ENCODE measurements at places on chromosomes 12 and 14.

- DNase-seq = no peak
These were observed 568 bp upstream of the SIVA1 start for GRCh38 chr14:104752423-104752734.

GRCh38 chr12:121807642-121808347 lies 4.0 kb downstream of the SETD1B start:
- DNase-seq = no peak

GRCh38 chr12:53701518-53702264 lies 25.6 kb downstream of the CALCOCO1 start:
- peak; percentile 87 for DNase-seq

GRCh38 chr12:7434670-7435069 lies 9.3 kb downstream of the CD163L1 start:
- no peak for DNase-seq

GRCh38 chr14:68543516-68543915 lies 249.4 kb downstream of the ZFP36L1 start:
- no peak for DNase-seq

DNA sequence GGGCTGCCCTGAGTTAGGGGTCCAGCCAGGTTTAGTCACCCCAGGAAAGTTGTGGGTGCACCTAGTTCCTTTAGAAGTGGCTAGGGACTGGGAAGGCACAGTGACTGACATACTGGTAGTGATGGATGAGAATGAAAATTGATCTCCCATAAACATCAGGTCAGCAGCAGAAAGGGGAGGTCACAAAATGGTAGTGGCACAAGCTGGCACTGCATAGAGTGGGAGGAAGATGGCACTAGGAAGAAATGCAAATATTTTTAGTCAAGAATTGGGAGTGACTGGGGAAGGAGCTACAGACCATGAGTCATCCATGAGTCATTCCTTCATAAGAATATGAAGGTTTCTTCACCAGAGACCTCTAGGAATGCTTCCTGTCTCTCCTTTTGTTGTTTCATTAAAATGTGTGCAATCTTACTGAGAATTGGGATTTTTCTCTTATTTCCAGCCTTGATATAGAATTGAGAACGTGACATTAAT lies 198.3 kb upstream of the AMIGO2 start:
- peak; percentile 94 for DNase-seq

DNA sequence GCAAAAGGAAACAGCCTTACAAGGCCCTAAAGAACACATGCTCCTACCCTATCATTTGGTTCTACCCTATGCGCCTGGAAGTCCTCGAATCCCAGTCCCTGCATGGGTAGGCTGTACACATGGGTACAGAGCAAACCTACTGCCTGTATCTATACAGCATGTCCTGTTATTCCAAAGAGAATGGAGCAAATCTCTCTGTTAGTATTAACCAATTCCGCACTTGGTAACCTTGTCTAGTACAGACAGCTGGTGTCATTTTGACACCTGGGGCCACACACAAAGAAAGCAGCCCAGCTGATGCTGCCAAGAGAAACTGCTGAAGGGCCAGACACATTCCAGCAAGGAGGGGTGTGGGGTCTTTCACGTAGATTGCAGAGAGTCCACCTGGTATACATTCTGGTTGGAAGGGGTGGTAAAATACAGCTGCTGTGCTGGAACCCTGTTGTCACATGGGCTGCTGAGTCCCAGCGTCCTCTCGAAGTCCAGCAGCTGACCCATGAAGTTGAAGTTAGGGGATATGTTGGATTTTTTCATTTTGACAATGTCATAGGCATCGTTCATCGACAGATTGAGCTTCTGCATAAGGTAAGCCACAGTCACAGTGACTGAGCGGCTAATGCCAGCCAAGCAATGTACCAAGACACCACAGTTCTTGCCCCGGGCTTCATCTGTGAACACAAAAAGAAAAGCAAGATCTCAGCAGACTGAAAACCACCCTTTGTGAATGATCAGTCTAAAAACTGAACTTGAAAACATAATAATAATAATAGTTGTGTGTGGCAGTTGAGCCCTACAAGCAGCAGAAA lies 3.2 kb downstream of the DUSP6 start:
- DNase-seq = peak; percentile 18

DNA sequence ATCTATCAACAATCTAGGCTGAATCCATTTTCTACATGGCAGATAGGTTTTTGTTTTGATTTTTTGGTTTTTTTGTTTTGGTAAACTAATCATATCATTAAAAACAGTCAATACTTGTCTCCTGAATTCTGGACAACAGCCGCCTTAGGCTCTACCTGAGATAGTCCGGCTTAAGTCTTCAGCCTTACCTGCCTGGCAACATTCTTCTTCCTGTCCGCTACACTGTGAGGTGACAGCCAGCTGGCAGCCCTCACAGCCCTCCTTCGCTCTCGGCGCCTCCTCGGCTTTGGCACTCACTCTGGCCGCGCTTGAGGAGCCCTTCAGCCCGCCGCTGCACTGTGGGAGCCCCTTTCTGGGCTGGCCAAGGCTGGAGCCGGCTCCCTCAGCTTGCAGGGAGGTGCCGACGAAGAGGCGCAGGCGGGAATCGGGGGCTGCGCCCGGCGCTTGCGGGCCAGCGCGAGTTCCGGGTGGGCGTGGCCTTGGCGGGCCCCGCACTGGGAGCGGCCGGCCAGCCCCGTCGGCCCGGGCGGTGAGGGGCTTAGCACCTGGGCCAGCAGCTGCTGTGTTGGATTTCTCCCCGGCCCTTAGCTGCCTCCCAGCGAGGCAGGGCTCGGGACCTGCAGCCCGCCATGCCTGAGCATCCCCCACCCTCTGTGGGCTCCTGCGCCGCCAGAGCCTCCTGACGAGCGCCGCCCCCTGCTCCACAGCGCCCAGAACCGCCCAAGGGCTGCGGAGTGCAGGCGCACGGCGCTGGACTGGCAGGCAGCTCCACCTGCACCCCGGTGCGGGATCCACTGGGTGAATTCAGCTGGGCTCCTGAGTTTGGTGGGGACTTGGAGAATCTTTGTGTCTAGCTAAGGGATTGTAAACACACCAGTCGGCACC lies 49.0 kb downstream of the MDGA2 start:
- DNase-seq = no peak

DNA sequence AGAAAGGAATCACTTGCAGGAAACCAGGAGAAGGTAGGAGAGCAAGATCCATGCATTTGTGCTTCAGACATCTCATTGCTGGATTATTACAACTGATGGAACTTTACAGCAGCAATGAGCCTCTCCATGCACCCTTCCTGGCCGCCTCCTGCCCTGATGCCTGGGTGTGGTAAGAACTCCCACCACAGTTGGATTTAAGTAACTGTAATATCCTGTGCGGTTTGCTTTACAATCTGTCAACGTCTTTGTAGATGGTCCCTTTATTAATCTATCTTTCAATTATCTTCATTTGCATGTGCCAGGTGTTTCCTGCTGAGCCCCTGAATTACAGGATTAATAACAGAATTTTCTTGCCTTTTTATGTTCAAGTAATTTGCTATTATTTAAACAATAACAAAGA lies 1300.5 kb upstream of the TMEM132C start:
- no peak for DNase-seq

- DNase-seq = peak; percentile 92
These were observed 110.5 kb downstream of the ARF6 start for GRCh38 chr14:50003213-50004021.

GRCh38 chr14:85300107-85300506 lies 229.8 kb upstream of the FLRT2 start:
- DNase-seq = no peak

- DNase-seq = no peak
These were observed 115.3 kb downstream of the ZNF664 start for GRCh38 chr12:124088217-124088907.

- DNase-seq = no peak
These were observed 180.9 kb downstream of the NTF3 start for GRCh38 chr12:5612556-5613410.

DNA sequence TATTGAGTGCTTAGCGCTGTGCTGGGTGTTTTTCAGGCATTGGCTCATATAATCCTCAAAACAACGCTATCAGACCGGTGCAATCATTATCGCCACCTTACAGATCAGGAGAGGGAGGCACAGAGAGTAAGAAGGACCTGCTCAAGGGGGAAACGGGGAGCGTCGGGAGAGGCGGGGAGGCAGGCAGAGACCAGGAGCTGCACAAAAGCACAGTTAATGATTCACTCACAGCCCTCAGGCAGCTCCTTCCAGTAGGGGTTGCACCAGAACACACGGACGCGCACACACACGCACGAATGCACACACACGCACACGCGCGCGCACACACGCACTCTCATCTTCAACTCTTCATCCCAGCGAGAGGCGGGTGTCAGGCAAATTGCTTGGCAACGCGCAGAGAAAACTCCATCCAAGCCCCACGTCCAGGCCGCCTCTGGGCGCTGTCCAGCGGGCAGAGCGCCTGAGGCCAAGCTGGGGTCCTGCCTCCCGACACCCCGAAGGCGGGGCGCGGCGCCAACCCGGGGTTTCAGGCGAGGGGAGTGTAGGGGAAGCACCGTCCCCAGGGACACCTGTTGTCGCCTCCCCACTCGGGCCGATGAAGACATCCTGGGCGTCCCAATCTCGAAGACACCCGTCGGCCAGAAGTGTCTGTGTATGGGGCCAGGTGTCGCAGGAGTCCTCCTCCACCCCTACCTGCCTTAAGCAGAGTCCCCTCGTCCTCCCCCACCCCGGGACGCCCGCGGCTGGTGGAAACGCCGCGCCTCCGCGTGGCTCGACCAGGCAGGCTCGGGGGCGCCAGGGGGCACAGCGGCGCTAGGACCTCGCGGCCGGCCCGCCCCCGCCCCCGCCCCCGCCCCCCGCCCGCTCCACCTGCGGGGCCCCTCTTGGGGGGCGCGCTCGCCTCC lies 35.5 kb upstream of the STON2 start:
- DNase-seq = peak; percentile 44

DNA sequence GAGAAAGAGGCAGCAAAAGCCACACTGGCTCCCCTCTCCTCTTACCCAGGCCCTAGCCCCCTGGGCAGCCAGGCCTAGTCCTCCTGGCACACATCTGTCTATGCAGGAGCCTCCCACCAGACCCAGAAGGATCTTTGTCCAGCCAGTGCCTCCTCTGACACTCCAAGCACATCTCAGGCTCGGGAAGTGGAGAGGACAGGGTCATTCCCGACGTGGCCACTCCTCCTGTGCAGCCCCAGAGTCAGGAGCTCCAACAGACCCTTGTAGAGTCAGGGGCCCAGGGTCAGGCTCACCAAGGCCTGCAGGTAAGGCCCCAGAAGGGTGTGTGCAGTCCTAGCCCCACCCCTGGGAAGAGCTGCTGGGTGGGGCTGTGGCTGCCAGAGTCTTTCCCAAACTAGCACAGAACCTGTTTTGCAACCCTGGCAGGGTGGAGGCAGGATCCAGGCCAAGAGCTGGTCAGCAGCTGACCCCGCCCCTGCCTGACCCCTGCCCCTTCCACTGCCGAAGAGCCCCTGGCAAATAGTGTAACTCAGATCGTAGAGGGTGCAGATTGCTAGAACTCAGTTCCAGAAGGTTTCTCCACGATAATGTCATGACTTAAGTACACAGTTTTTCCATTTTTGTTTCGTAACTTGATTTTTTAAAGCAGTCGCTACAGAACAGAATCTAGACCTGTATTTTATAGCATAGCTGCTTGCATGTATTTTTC lies 26.6 kb upstream of the PNMA1 start:
- peak; percentile 56 for DNase-seq

DNA sequence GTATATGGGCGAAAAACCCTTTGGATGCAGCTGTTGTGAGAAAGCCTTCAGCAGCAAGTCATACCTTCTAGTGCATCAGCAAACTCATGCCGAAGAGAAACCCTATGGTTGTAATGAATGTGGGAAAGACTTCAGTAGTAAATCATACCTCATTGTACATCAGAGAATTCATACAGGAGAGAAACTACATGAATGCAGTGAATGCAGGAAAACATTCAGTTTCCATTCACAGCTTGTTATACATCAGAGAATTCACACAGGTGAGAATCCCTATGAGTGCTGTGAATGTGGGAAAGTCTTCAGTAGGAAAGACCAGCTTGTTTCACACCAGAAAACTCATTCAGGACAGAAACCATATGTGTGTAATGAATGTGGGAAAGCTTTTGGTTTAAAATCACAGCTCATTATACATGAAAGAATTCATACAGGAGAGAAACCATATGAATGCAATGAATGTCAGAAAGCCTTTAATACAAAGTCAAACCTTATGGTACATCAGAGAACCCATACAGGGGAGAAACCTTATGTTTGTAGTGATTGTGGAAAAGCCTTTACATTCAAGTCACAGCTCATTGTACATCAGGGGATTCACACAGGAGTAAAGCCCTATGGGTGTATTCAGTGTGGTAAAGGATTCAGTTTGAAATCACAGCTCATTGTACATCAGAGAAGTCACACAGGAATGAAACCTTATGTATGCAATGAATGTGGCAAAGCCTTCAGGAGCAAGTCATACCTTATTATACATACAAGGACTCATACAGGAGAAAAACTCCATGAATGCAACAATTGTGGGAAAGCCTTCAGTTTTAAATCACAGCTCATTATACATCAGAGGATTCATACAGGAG lies 21.4 kb downstream of the ZNF268 start:
- DNase-seq = peak; percentile 4

DNA sequence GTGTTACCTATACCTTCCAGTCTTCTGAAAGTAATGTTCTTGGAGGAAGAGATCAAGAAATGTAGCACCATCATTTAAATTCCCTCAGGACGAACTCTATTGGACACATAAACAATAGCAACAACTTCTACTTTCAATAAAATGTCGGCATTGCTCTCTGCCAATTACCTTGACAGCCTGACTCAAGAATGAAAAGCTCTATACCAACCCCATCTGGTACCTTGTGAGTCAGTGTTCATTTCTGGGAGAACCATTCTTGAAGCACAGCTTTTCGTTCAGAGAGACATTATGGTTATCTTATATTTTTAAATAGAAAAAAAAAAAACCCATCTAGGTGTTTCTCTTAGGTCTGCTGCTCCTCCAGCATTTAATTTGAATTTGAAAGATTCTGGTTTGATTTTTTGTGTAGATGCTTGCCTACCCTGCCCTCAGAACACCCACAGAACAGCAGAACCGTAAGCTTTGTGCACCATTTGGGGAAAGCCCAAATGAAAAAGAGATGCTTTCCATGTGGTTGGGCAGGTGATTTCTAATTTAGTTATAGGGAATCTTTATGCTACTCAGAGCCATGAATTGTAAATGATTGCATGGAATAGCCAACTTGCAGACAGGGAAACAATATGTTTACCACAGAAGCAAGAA lies 156.0 kb downstream of the SAMD4A start:
- peak; percentile 64 for DNase-seq

- DNase-seq = no peak
These were observed 225.7 kb downstream of the PHLDA1 start for GRCh38 chr12:75805905-75806304.

DNA sequence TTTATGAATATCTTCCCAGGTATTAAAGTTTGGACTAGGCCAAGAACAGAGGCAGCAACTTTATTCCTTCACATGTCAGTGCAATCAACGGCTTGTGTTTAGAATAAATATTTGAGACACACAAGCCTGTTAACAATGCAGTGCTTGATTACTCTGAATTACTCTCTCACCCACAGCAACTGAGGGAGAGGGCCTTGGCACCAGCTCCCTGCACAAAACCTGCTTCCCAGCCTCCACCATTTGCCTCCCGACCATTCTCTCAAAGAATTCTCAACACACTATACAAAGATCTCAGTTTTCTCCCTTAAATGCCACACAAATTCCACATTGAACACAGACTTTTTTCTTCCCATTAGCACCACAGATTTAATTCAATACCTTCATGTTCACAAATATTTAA lies 77.0 kb downstream of the STON2 start:
- no peak for DNase-seq

GRCh38 chr12:129613314-129613713 lies 290.5 kb downstream of the TMEM132D start:
- DNase-seq = no peak
